ENCODE measurements at places on chromosomes 5 and 9. TPM values are rescaled to one million over a fixed set of nuclear protein-coding genes. Genes with fewer than 3 reads are reported as not detected.

DNA sequence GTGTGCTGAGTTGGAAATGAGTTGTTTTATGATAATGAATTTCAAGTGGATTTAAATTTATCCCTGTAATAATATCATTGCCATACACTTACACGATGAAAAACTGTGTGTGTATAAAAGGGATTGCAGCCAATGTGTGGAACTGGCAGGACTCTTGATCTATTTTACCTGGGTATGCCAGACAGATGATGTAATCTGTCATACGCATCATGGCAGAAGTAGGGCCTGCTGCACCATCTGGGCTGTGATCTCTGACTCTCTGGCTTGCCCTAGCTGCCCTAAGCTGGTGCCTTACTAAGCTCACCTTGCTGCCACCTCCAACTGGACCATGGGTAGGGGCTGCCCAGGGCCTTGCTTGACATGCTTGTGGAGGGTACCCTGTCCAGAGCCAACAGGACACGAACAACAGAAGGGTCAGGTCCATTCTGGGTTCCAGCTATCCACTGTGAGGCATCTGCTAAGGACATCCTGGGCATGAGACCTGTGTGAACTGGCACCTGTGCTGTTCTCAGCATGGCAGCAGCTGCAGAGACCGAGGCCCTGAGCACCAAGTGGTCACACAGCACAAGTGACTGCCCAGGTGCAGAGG lies 184.2 kb downstream of the FSTL4 start:
- DNase-seq = no peak

DNA sequence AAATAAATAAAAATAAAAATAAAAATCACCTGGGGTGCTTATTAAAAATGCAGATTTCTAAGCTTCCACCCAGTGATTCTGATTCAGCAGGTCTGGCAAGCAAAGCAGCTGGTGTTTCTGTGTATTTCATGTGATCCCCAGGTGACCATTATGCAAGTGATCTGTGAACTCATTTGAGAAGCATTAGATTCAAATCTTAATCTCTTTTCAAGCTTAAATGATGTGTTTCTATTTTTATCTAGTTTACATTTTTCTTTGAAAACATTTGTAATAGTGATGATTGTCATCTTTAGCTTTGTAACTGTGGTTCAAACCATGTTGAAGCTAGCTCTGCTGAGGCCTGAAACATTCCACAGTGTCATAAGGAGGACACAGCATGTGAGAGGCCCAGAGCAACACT lies 804.8 kb upstream of the ZNF608 start:
- no peak for DNase-seq

Gene FANCC
- 4.5 TPM for polyA plus RNA-seq

- DNase-seq = no peak
Observed at GRCh38 chr5:174364676-174365075, 319.2 kb downstream of the NSG2 start.

DNA sequence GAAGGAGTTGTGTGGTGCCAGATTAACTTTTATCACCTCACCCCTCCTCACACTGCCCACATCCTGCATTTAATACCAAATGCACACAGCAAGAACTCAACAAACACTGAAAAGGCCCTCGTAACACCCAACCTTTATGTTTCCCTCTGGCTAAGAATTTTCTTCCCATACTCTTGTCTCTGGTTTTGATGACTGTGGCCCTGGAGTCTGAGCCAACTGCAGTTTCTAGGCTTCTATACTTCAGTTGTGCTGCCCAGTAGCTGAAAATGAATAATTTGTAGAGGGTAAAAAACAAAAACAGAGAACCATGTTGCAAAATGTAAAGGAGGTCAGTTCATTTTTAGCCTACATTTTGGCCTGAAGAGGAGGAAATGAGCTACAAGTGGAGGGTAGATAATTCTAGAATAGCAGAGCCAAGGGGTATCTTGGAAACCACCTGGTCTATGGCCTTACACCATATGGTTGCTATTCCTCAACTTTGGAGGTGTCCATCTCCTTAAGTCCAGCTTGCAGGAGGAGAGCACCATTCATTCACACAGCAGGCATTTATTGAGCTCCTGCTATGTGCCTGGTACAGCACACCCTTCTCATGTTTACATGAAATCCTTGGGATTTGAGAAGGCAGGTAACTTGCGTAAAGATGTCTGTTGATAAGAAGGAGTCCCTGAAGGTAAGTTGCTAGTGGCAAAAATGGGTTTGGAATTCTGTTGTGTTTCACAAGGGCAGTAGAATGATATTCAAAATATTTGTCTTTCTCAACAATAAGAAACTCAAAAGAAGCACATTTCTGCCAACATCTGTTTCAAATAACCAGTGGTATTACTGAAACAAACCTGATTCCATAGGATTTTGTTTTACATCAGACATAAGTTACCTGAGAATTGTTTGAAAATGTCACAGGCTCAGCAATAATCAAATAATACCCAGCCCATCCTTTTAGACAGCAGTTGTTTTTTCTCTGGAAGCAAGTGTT lies 83.8 kb upstream of the TNFAIP8 start:
- no peak for DNase-seq

DNA sequence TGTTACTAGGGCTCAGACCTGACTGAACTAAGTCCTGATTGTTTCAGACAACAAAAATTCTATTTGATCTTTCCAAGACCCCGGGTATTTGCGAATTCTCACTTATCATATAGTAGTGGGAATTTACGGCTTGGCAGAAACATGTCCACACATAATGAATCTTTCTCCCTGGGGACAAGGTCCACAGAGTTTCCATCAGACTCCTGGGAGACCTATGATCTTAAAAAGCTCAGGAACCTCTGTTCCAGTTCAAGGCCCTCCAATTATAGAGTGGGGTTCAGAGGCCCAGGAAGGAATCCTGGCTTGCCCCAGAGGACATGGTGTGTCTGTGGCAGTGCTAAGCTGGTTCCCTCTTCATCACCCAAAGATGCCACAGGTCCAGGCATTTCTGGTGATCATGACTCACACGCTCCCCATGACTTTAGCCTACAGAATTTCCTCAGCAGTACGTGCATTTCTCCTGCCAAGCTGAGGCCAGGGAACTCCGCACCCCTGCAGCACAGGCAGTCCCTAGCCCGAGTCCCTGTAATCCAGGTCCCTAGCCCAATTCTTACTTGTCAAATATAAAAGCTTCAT lies 12.6 kb downstream of the RAPGEF1 start:
- DNase-seq = no peak

Gene DMRT3
- polyA plus RNA-seq = not detected
